Retina (tissue), 1 donor: ENCODE measurements at places on chromosomes 6 and 20.

- DNase-seq: no peak
Measured at GRCh38 chr6:158698931-158699330, 49.1 kb downstream of the SYTL3 start.

DNA sequence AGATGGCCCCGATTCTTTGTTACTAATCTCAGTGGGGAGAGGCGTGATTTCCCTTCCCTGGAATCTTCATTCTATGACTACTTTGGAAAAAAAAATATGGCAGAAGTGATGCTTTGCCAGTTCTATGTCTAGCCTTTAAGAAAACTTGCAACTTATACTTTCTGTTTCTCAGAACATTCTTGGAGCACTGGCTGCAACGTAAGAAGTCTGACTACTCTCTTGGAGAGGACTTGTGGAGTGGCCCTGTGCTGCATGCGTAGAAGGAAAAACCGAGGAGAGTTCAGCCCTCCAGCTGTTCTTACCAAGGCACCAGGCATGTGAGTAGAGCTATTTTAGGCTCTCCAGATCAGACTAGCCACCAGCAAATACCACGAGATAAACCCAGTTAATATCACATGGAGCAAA lies 77.6 kb upstream of the STXBP5 start:
- no peak for DNase-seq

DNA sequence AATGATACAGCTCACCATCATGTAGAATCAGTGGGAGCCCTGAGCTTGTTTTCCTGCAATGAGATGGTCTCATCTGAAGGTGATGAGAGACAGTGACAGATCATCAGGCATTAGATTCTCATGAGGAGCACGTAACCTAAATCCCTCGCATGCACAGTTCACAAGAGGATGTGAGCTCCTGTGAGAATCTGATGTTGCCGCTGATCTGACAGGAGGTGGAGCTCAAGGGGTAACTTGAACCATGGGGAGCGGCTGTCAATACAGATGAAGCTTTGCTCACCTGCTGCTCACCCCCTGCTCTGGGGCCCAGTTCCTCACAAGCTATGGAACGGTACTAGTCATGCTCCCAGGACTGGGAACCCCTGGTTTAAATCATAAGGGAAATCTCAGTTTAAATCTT lies 89.2 kb downstream of the THBS2 start:
- DNase-seq: no peak

- no peak for DNase-seq
Measured at GRCh38 chr6:141874930-141875602, 257.7 kb upstream of the GJE1 start.

- no peak for DNase-seq
Measured at GRCh38 chr6:112221981-112222852, 32.1 kb downstream of the LAMA4 start.

- DNase-seq: no peak
Measured at GRCh38 chr20:61254881-61255626, 3.0 kb downstream of the CDH4 start.

DNA sequence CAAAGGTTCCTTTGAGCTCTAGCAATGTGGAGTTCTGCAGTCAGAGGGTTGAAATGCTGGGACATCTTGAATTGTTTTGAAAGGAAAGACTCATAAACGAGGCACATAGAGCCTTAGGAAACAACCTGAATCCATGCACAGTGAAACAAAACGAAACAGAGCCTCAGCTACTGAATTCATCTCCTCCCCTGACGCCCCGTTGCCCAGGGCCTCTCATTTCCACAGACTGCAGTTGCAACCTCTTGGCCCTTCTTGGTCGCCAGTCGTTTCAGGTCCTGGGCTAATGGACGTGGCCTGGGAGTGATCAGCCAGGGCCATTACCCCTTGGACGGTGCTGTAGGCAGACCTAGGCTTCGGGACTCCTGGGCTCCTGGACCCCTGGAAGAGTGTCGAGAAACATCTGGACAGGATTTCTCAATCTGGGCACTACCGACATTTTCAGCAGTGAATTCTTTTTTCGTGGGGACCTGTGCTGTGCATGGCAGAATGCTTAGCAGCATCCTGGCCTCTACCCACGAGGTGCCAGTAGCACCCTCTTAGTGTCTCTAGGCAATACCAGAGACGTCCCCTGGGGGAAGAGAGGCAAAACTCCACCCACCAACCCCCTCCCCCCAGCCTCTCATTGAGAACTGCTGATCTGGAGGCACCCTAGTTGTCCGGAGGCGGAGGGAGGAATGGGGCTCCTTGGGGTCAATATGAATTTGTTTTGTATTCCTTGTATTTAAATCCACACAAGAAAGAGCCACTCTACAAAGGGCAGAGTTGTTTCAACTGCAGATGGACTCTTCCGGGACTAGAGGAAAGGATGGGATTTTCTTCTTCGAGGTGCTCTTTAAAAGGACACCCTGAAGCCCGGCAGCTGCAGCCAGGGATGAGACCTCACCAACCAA lies 50.2 kb downstream of the TMEM242 start:
- no peak for DNase-seq

GRCh38 chr6:24092407-24092806 lies 33.6 kb upstream of the NRSN1 start:
- no peak for DNase-seq

DNA sequence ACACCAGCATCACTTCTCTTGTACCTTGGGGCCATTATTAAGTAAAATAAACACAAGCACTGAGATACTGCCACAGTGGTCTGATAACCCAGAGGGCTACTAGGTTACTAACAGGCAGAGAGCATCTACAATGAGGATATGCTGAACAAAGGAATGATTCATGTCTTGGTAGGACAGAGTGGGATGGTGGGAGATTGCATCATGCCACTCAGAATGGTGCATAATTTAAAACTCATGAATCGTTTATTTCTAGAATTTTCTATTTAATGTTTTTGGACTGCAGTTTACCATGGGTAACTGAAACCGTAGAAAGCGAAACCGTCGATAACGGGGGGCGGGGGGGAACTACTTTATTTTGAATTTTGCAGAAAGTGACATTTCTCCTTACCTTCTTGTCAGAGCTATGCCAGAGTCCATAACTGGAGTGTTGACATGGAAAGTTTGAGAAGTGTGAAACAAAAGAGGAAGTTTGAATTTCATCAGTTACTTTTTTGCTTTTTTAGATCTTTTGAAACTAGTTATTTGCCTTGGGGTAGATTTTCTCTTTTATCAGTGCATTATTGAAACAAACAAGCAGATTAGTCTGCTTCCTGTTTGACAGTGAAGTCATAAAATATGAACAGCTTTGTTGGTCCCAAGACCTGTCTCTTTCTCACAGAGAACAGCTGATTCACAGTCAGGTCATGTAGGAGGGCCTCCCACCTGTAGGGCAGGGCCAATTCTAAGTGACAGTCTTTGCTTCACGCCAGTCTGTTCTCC lies 124.9 kb downstream of the KLHL32 start:
- DNase-seq: no peak

GRCh38 chr6:3518356-3519190 lies 61.7 kb upstream of the SLC22A23 start:
- DNase-seq: no peak
